ENCODE measurements at places on chromosomes 11 and 22.
A peak's percentile ranks its signal among the peaks of the same experiment; 100 is the strongest.

DNA sequence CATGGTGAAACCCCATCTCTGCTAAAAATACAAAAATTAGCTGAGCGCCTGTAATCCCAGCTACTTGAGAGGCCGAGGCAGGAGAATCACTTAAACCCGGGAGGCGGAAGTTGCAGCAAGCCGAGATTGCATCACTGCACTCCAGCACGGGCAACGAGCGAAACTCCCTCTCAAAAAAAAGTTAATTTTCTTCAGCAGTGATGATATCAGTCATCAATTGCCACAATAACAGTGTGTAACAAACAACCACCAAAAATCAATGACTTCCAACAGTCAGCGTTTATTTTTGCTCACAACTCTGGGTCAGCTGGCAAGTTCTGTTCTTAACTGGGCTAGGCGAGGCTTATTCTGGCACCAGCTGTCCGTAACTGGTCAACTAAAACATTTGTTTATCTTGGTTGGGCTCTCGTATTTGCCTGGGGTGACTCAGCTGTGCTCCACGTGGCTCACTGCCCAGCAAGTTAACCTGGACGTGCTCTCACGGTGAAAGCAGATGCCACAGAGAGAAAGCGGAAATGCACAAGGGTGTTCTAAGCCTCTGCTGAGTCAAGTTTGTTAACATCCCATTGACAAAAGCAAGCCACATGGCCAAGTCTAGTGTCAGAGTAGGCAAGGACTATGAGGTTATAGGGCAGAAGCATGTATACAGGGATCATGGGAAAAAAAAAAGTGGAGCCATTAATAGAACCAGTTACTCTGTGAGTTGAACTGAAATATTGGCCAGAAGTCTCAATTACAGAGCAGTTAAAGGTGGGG is 52.1 kb downstream of the LHFPL7 start:
- DNase-seq = peak; percentile 97

DNA sequence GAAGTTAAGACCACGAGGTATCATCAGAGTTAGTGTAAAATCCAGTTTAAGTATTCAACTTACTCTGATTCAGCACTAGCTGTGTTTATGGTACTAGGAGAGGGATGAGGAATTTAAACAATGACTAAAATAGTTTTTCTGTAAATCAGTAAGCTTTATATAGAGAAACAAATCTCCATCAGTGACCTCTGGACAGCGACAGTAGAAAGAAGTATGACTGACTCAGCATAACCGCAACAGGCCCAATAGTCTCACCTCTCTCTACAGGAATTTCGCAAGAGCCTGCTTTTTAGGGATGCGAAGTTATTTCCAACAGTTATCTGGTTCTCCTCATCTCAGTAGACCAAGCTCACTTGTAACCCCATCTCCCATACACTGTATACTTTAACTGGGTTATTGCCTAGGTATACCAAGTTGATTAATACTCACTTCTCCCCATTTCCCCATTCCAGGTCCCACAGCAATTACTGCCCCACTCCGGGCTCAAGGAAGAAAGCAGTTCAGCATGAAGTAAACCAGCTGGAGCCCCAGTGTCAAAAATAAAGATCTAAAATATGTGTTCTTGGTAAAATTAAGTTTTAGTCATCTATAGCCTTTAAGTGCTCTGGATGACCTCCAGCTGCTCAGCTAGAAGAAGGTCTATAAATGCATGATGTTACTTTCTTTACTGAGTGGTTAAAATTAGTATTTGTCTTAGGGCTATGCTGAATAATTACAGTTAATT is 770.6 kb upstream of the CCDC90B start:
- no peak for DNase-seq

- DNase-seq = peak; percentile 18
Measured at GRCh38 chr11:71446942-71447688, 1.1 kb downstream of the DHCR7 start.

GRCh38 chr22:37430941-37431340 is 3.7 kb upstream of the ELFN2 start:
- DNase-seq = no peak

DNA sequence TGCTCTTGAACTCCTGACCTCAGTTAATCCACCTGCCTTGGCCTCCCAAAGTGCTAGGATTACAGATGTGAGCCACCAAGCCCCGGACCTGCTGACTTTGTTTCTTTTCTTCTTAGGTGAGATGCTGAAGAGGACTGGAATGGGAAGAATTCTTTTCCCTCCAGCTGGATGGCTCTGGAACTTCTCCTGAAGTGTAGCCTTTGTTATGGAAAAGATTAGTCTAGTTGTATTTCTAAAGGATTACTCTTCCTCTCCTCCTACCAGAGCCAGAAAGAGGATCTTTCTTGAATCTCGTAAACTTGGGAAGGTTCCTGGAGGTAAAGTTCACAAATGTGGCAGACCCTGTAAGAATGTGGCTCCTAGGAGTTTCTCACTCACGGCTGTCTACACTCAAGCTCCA is 95.4 kb upstream of the LARGE1 start:
- DNase-seq = no peak

DNA sequence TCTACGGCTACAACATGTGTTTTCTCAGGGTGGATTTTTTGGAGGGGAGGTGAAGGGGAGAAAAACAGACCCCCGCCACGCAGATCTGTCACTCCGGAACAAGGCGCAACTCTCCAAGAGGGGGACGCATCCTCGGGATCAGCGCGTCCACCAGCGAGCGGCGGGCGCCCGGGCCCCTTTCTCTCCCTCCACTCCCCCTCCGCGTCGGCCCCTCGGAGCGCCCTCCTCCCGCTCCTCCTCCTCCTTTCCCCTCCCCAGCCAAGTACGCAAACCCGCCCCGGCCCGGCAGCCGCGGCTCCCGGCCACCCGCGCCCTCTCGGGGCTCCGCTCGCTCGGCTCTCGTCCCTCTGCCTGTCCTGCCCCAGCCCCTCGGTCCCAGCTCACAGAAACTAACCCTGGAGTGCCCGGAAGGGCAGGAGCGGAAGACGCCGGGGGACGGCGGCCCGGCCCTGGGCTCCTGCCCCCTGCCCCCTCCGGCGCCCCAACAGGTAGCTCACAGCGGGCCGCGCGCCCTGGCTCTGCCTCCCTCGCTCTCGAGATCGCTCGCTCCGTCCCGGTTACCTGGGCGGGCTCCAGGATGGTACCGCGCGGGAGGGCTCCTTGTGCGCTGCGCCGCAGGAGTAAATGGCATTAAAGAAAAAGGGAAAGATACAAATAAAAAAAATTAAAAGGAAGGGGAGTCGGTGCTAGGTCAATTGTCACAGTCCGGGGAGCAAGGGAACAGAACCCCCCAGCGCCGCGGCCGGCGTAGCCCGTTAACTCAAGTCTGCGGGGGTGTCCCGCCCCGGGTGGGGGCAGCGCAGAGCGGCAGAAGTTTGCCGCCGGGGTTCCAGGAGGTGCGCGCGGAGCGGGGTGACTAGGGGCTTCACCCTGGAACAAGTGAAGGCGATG is 131.4 kb upstream of the C11orf58 start:
- DNase-seq = no peak

- DNase-seq = no peak
Measured at GRCh38 chr22:47580121-47580520, 817.7 kb downstream of the TBC1D22A start.

GRCh38 chr11:73283276-73284000 is 11.3 kb downstream of the P2RY6 start:
- DNase-seq = no peak

DNA sequence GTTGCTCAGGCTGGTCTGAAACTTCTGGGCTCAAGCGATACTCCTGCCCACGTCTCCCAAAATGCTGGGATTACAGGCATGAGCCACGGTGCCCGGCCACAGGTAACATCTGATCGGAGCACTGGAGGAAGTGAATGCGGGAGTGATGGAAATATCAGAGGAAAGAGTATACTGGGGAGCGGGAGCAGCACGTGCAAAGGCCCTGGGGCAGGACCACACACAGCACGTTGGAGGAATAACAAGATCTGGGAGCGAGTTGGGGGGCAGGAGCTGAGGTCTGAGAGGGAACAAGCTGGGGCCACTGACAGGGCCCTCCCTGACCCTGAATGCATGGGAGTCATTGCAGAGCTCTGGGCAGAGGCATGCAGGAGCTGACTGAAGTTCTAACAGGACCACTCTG is 70.7 kb downstream of the NFAM1 start:
- no peak for DNase-seq

Measured in A549 (cell line).